Right ventricle myocardium superior (tissue), 1 donor: ENCODE measurements at places on chromosomes 13 and 19. TPM values are rescaled to one million over a fixed set of nuclear protein-coding genes. Genes with fewer than 3 reads are reported as not detected.

DNA sequence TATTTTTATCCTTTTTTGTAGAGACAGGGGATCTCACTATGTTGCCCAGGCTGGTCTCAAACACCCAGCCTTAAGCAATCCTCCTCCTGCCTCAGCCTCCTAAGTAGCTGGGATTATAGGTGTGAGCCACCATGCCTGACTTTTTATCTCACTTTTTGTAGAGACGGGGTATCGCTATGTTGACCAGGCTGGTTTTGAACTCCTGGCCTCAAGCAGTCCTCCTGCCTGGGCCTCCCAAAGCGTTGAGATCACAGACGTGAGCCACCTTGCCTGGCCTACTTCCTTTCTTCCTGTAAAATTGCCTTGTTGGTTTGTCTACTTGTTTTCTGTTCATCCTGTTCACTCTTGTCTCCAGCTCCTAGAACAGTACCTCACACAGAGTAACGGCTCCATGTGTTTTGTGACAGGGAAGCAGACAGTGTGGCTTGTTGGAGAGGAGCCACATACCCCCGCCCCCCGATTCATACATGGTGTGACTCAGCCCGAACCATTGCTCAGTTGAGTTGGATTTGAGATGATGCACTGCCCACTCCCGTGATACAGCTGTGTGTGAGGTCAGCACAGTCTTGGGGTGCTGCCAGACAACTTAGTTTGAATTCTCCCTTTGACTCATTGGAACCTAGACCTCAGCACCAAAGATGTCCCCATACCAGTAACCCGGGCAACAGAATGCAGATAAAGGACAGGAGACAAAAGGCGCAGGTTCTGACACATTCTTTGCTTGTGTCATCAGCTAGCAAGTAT, 34.2 kb downstream of the GPR42 start:
- no peak for DNase-seq

- no peak for DNase-seq
Observed at GRCh38 chr13:36888645-36889044, 31.4 kb downstream of the SMAD9 start.

DNA sequence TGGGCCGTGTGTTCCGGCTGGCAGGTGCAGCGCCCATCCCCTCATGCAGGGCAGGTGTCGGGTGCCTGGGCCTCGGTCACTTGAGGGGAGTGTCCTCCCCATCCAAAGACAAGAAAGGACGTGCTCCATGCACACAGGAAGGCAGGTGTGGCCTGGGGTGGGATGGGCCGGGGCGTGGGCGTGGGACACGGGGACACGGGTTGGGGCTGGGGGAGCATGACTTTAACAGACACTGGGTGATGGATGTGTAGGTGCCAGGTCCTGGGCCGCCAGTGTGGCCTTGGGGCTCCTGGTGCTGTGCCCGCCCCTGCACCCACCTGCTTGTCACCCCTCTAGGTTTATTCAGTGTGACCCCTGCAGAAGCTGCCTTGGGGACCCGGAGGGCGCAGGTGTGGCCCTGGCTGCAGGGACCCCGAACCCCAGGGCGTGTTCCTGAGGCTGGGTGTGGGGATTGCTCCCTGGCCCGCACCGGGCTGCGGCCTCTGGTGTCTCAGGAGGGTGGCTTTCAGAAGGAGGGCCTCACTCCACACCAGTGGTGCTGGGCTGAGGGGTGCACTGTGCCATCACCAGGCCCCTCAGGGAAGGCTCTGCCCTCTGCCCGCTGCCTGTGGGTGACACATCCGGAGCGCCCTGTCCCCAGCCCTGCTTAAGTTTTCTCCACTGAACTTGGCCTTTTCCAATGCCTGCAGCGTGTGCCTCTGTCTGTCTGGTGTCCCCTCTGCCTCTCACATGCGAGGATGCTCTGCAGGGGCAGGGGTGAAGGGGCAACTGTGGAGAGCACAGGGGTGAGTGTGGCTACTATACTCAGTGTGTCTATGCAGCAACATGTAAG, 5.2 kb downstream of the TMEM255B start:
- no peak for DNase-seq

DNA sequence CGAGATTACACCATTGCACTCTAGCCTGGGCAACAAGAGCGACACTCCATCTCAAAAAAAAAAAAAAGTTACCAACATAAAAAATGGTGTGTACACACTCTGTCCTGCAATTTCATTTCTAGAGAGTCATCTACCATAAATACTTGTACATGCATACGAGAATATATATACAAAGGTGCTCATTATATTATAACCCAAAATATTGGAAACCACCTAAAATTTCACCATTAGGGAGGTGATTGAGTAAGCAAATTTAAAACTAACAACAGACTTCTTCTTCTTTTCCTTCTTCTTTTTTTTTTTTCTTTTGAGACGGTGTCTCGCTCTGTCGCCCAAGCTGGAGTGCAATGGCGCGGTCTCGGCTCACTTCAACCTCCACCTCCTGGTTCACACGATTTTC, 7.4 kb upstream of the C5AR1 start:
- DNase-seq, result no peak

DNA sequence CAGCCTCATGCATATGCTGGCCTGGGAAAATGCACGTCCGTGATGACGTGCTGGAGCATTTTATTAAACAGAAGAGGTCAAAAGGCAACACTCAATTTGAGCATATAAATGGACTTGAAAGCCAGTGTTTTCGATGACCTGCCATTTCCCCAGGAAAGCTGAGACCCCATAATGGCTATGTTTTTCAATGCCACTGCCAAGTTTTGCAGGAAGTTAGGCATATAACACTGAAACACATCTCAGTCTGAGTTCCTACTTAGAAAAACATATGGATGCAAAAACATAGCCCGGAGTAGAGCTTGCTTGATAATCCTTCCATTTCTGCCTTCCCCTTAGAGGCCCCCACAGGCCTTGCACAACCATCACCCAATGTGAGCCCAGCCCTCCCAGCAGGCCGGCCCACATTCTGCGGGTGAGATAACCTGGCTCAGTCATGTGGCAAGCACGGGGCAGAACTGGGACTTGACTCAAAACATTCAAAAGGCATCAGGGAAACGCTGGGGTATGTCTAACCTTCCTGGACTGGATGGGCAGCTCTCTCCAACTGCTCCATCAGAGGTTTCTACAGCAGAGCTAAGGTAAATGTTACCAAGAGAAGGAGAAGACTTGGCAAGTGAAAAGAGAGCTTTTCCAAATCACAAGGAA, 24.9 kb downstream of the EPS15L1 start:
- peak; percentile 90 for DNase-seq

DNA sequence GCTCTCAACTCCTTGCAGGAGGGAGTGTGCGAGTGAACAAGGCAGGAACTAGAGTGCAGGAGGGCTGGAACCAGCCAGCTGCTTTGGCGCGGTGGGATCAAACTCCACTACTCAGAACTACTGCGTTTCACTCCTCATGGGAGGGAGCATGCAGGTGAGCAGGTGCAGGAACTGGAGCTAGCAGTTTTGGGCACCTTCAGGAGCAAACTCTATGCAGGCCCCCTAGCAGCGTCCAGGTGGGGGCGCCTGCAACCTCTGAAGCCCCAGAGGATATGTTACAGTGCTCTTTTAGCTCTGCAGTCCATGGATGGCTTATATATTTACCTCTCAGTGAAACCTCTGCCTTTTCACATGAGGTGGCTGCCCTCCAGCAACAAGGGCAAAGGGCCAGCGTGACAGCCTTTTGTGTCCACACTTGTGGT, 1303.4 kb downstream of the PCDH9 start:
- DNase-seq, result peak; percentile 58

DNA sequence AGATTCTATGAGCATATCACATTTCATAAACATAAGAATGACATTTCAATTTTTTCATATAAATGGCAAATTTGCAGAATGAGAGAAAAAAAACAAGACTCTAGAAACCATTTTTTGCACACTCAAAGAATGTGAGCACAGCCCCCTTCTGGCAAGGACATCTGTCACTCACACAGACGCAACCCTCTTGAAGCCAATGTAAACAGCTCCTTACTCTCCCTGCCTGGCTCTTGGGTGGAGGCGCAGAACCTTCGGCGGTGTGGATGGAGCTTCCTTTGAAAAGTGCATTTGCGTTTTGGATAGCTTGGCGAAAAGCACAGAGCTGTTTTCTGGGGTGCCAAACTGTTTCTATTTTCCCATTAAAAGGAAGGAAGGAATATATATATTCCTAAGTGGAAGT, 367.6 kb upstream of the TSHZ3 start:
- DNase-seq, result no peak

DNA sequence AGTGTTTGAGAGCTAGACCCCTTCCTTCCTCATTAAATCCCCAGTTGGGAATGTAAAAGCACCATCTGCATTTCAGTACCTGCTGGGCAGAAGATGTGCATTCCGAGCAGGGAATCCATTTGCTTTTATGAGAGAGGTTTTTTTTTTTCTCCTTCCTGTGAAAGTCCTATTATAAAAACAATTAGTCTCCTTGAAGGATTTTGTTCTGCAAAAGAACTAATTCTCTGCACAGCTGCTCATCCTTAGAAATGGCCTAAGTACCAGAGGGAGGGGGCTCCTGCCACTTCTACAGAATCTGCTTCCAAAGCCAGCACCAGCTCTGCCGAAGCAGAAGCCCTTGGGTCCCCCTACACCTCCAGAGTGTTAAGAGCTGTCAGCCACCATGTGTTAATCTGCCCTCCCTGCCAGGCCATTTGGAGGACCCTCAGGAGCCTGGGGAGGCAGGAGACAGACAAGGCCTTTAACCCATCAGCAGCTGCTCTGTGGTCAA, 36.4 kb upstream of the SERPINE3 start:
- DNase-seq, result no peak

The FFAR3 gene
- not detected for total RNA-seq

The PTGIR gene
- total RNA-seq, result 2.6 TPM

The HSH2D gene
- total RNA-seq, result 0.32 TPM
